ENCODE measurements at places on chromosomes 3 and 15.

GRCh38 chr3:162704238-162704637 is 1207.6 kb downstream of the OTOL1 start:
- no peak for DNase-seq

- no peak for DNase-seq
Observed at GRCh38 chr3:2889736-2890135, 220.4 kb downstream of the IL5RA start.

DNA sequence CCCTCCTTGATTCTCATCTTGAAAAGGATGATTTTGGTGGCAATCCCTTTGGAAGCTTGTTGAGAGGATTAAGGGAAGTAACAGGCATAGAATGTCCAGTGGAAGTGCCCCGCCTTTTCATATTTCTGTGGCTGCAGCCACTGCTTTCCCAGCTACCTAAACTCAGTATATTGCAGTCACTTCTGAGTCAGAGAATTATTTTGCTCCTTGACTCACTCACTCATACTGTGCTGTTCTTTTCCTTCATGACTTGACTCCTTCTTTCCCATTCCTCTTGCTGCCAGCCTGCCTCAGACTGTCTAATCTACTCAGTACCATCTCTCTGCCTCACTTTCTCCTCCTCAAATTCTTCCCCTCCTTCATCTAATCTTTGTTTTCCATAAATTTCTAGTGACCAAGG is 26.5 kb upstream of the POLR2M start:
- DNase-seq: no peak

DNA sequence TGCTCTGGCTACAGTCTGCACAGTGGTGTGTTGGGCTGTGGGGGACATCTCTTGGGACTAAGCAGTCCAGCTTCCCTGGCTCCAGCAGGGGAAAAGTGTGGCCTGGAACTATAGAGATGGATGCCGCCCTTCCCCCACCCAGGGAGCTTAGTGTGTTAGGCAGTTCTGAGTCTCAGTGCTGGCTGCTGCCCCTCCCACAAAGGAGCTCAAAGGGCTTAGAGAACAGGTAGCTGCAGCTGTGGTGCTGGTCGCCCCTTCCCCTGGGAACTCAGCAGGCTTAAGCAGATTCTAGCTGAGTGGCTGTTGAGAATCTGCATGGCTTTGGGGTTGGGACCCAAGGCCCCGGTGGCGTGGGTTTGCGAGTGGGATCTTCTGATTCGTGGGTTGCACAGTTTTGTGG is 190.8 kb downstream of the PDCD6IP start:
- DNase-seq: no peak

- no peak for DNase-seq
Observed at GRCh38 chr3:31699309-31699953, 166.7 kb downstream of the STT3B start.

GRCh38 chr3:16496008-16496407 is 17.5 kb downstream of the RFTN1 start:
- no peak for DNase-seq

GRCh38 chr3:186258968-186259367 is 103.1 kb downstream of the DGKG start:
- DNase-seq: no peak

DNA sequence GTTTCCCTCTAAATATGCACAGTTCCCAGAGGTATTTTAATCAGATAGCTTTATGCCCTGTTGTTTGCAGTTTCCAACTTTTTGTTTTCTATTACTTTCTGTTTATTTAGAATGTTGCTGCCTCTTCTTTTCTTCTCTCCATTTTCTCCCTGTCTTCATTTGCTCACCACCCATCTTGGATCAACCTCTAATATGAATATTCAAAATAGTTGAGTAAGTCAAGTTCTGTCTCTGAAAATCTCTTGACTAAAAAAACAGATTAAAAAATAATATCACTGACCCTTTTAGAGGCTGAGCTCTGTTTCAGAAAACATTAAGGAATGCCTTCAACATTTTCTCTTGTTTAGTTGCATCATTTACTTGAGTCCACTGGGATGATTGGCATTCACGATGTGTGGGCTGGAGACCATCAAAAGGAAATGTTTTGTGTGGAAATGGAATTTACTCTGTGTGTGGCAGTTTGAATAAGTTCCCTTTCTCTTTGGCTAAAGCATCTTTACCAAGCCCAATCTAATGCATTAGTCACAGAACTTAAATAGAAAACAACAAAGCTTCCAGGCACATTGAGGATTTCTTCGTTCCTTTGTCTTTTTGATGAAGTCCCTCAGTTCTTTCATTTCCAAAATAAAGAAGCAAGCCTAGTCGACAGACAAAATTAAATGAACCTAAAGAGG is 633.9 kb upstream of the TGFBR2 start:
- DNase-seq: no peak

GRCh38 chr3:65617787-65618186 is 420.9 kb downstream of the MAGI1 start:
- DNase-seq: no peak

DNA sequence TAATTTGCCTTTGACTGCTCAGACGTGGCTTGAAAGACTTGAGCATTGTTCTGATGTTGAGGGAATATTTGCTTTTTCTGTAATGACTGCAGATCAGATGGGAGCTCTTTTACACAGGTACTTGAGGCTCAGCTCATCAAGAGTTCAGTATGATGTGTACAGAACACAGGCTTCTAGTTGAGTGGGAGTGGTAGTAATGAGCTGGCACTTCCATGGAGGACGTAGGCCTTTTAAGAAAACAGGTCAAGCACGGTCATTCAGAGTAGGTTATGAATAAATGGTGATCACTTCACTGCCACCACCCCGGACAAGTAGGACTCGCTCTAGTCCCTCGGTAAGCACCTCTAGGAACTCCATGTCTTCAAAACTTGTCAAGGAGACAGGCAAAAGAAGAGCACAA is 8.8 kb downstream of the EMC4 start:
- DNase-seq: no peak

GRCh38 chr3:115784739-115785536 is 161.6 kb downstream of the GAP43 start:
- no peak for DNase-seq
